GM12865 (cell line): ENCODE measurements at places on chromosomes 1 and 21.

DNA sequence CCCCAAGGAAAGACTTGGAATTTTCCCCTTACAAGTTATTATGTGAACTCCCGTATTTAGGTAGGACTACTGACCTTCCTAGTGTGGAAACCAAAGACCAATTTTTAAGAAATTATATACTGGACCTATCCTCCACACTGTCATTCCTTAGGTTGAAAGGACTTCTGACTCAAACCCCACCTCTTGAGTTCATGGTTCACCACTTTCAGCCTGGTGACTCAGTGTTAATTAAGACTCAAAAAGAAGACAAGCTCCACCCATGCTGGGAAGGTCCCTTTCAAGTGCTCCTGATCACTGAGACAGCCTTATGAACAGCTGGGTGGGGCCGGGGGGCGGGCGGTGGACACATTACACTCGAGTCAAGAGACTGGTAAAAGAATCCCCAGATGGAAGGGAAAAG lies 113.2 kb downstream of the LRRC53 start:
- peak; percentile 32 for DNase-seq

DNA sequence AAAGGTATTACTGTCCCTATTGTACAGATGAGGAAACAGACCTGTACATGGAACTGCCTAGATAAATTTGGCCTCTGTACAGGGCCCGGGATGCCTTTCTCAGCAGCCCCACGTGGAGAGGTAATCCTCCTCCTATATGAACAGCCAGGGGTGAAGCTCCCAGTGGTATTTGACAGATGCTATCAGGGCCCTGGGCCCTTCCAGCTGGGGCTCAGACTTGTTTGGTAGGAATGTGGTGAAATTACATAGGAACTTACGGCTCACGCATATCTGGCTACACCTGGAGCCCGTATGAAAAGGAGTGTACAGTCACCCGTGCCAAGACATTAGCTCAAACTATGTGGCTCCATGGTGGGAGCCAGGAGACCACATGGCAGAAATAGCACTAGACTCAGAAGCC lies 24.8 kb upstream of the TCEA3 start:
- DNase-seq, result no peak

DNA sequence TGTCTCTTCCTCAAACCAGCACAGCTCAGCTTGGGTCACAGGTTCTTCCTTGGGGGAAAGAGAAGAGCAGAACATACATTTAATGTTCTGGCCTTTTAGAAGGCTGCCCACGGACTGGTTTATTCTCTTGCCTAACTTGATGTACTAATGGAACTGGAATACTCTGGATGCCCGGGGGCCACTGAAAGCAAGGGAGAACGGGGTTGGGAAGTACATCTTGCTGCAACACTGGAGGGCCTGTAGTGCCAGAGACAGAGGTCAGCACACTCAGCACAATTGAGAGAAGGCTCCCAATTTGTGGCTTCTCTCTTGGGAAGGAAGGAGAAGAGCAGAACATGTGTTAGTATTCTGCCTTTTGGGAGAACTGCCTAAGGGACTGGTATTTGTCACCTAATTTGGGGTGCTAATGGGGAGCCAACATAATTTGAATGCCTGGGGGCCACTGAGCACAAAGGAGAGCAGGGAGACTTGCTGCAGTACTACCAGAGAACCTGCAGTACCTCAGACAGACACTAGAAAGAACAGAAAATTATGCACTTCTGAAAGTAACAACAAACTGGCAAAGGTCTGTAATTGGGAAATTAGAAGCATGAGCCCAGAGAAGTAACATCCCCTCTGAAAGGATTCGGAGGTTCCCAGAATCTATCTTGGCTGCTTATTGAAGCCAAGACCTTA lies 14.1 kb downstream of the ZNF691 start:
- DNase-seq, result no peak

DNA sequence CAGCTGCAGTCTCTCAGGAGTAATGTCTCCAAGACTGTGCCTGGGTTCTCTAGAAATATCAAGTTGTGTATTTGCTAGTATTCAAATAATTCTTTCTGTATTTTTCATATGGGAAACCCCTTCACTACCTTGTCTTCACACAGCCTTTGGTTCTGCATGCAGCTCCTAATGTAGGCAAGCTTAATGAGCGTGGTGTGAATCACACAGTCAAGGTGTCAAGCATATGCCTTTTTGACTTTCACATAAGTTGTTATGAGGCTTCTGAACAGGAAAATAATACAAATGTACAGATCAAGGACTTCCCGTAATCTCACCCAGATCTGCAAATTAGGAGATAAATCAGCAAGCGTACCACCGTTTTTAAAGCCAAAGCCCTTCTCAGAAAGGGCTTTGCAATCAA lies at the start of gene FCRL3:
FCRL3 (minus strand) TSS at position 38 of the 400 bp plus-strand sequence. CDS start 280 bp downstream, outside the sequence.
- no peak for DNase-seq

GRCh38 chr1:239735111-239735510 lies 348.7 kb downstream of the CHRM3 start:
- no peak for DNase-seq

DNA sequence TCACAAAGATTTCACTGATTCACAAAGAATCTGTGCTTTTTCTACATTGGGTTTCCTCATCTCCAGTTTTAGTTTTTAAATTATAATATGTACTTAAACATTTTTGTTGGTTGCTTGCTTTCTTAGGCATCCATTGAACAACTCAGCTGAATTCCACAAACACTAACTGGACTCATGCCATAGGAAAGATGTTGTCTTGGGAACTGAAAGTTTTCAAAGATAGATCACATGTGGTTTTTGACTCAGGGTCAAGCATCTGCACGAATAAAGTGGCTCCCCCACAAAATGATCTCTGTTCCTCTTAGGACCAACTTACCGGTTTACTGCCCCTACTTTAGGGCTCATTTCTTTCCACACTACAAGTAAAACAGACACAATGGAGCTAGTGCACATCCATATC lies 3.1 kb upstream of the KRTAP21-1 start:
- DNase-seq, result no peak

- no peak for DNase-seq
Observed at GRCh38 chr21:44490405-44490804, 35.1 kb downstream of the LRRC3 start.

GRCh38 chr1:81850031-81850430 lies 49.3 kb downstream of the ADGRL2 start:
- DNase-seq, result no peak

- DNase-seq, result no peak
Observed at GRCh38 chr1:38068220-38068979, 21.8 kb upstream of the POU3F1 start.

GRCh38 chr1:54222711-54223110 lies 22.7 kb downstream of the MRPL37 start:
- DNase-seq, result no peak

GRCh38 chr1:18575620-18576019 lies 55.0 kb upstream of the PAX7 start:
- peak; percentile 31 for DNase-seq

- DNase-seq, result no peak
Observed at GRCh38 chr1:197632651-197633050, 142.6 kb downstream of the DENND1B start.

- DNase-seq, result no peak
Observed at GRCh38 chr1:34444516-34444915, 267.8 kb downstream of the C1orf94 start.

DNA sequence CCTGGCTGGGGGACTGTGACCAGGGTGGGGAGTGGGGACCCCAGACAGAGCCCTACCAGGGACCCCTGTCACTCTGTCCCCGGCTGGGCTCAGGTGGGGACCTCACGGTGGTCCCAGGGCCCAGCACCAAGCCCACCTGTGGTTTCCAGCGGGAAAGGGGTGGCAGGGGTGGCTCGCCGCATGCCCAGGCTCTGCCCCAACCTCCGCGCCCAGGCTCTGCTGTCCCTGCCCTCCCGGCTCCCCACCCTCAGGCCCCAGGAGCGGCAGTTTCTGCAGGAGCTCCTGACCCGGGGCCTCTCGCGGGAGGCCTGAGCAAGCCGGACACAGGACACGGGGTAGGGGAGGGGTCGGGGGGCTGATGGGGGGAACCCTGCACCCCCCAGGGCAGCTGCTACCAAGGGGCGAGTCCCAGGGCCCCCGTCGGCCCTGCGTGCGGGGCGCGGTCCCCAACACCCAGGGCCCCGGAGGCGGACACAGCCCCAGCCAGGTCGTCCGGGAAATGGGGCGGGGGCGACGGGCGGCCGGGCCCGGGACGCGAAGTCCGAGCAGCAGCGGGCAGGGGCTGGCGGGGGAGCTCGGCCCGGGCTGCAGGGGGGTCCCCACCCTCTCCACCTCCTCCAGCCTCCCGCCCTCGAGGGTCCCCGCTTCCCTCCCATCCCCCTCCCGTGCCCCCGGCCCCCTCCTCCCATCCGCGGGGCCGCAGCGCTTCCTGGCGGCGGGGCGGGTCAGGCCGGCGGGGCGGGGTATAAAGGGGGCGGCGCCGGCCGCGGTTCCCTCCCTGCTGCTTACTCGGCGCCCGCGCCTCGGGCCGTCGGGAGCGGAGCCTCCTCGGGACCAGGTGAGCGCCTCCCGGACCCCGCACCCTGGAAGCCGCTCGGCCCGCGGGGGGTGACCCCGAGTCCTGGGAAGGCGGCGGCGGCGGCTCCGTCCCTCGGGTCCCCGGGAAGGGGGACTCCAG lies at the start of gene COL6A2:
COL6A2 (plus strand) TSS at position 777 of the 958 bp plus-strand sequence.
- no peak for DNase-seq

GRCh38 chr21:34272321-34272720 lies 91.5 kb upstream of the KCNE2 start:
- no peak for DNase-seq

- peak; percentile 43 for DNase-seq
Observed at GRCh38 chr1:1299686-1300351, 7.9 kb downstream of the ACAP3 start.

- no peak for DNase-seq
Observed at GRCh38 chr1:188402986-188403385, 1574.2 kb downstream of the PLA2G4A start.

GRCh38 chr1:225388372-225388771 lies 39.5 kb downstream of the LBR start:
- no peak for DNase-seq

DNA sequence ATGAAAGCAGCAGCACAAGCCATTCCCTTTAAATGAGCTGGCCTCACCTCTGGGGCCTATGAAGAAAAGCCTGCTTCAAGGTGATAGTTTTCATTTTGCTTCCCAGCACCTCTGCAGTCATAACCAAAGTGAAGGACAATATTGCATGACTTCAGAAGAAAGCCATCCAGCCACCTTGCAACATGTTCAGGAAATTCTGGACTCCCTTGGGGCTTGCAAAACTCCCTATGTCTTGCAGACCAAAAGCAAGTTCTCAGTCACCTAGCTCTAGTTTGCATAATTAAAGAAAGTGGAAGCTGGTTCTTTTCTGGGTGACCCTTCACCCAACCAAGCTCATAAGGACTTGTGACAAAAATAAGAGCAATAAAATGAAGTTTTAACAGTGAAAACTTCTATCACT lies 87.6 kb downstream of the GFI1 start:
- peak; percentile 81 for DNase-seq

- DNase-seq, result no peak
Observed at GRCh38 chr1:245870698-245871097, 636.4 kb downstream of the SMYD3 start.

DNA sequence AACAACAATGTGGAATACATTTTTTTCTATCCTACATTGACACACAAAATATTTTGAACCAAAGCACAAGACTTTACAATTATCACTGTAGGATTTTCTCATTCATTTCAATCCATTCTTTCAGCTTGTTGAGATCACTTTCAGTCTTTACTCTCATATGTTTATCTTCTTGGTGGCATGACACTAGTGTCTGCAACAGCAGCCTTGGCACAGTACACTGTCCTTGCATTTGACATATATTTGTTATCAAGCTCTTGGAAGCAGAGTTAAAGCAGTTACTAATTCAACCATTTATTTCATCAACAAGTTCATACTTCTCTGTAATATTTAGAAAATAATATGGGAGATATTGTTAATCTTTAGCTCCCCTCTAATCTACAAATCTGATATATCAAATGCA lies 922.4 kb upstream of the ADGRL2 start:
- no peak for DNase-seq

DNA sequence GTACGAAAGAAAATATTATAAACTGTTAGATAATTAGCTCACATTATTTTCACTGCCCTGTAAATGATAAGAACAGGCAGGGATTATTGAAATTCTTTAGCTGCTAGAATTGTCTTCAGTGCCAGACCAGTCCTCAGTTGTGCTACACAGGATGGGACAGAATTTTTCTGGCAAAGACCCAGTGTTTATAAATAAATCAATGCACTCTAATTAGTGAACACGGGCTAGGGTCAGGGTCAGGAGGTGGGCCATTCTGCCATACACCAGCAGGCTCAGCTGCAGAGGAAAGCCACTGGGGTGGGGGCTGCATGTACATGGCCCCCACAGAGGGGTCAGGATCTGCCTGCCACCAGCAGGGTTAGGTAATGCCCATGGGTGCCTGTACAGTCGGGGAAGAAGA lies 6.4 kb downstream of the BCAR3 start:
- no peak for DNase-seq

GRCh38 chr1:174399211-174399610 lies 48.6 kb upstream of the GPR52 start:
- DNase-seq, result no peak

- no peak for DNase-seq
Observed at GRCh38 chr1:26278303-26278702, 1.6 kb upstream of the SH3BGRL3 start.
